ENCODE measurements at places on chromosomes 11 and 22.

- DNase-seq: peak; percentile 2
These were observed 550.4 kb downstream of the DLG2 start for GRCh38 chr11:85076535-85077330.

GRCh38 chr11:28877340-28877739 is 769.2 kb downstream of the METTL15 start:
- no peak for DNase-seq

GRCh38 chr11:47398551-47398950 is 9.8 kb upstream of the SLC39A13 start:
- DNase-seq: no peak

- no peak for DNase-seq
These were observed 87.8 kb downstream of the FBXO7 start for GRCh38 chr22:32562401-32562800.

DNA sequence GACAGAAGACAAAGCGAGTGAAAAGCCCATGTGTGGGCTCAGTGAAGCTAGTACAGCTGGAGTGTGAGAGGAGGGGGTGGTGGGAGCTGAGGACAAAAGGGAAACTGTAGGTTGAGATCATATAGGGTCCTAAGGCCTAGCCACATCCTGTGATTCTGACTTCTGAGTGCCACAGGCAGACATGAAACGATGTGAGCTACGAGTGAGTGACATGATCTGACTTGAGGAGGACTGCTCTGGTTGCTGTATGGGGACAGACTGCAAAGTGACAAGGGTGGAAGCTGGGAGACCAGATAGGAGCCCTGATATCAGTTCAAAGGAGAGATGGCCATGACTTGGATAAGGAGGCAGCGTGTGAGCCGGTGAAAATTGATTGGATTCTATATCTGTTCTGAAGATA is 85.4 kb downstream of the MICAL2 start:
- DNase-seq: no peak

- no peak for DNase-seq
These were observed 22.3 kb downstream of the TMEM123 start for GRCh38 chr11:102430158-102430836.

DNA sequence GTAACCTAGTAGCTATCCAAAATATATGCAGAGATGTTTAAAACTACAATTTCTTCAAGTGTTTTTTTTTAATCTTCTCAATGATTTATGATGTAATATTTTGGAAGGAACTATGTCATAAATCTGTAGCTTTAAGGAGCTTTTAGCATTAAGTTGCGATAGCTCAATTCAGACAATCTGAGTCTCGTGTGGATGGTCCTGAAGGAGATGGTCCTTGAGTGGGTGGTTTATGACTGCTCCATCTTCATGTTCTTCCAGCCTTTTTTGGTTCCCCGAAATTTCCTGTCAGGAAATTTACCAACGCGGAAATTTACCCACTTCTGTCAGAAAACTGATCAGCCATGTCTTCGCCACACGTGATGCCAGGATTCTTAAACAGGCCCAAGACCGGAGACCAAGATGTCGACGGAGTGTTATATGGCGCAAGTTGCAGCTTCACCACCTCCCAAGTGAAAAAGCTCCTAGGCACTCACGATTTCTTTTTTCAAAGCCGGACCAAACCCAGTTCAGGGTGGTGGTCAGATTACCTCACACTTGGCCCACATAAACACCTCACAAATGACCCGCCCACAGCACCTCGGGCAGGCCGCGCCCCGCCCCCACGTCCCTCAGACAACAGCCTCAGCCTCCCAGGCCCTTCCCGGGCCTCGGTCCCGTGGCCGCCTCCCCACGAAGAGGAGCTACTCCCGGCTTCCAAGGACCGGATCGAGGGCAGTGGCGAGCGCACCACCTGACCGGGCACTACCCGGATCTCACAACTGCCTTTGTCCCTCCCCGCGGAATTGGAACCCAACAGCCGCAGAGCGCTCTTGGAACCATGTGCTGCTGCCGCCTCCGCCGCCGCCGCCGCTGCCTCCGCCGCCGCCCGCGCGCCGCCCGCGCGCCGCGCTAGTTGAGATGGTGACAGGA is at the start of gene MORC2:
TSS of gene MORC2 (minus strand) at position 760 of the 909 bp plus-strand sequence. CDS start 885 bp downstream, outside the sequence.
- DNase-seq: peak; percentile 15

DNA sequence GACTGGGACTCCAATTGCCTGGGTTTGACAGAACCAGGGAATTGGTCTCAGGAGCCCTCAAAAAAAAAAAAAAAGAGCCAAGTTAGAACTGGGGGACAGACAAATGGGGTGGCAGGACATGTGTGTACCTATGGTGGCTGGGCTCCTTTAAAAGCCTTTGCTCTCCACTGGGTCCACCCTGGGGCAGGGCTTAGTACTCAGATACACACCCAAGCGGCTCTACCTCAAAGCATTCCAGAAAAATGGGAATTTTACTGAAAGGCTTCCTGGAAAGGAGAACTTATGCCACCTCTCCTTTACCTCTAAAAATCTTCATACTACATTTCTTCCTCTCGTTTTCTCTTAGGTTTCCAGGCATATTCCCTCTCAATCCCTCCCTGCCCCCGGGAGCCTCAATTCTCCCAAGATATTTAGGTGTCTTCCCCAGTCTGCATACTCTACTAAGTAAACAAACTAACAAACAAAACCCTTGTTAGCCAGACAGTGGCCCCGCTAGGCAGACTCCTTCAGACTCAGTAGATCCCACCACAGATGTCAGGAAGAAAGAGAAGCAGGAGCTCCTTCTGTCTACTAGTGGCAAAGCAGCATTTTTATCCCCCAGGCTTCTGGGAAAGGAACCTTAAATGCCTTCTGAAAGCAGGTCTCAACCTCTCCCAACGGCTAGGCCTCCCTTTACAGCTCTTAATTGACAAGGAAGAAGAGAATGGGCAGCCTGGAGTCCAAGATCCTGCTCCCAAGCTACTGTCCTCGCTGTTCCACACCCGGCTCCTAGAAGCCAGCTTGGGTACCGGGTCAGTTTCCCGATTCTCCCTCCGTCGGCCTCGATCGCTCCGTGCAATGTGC is 653 bp downstream of the PCSK7 start:
- DNase-seq: no peak

DNA sequence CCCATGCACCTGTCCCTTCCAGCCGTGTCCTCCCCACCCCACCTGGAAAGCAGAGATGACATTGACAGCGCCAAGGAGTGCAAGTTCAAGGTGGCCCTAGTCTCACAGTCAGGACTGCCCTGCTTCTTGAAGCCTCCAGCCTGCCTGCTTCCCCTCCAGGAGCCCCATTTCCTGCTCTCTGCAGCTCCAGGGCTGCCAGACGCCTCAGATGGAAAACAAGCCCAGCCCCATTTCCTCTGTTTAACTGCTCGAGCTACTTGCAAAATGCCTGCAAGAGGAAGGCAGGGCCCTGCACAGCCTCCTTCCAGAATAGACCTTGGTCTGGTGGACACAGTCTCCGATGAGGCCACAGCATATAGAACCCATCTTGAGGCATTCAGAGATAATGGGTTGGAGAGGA is 5.0 kb upstream of the DGKZ start:
- DNase-seq: no peak

DNA sequence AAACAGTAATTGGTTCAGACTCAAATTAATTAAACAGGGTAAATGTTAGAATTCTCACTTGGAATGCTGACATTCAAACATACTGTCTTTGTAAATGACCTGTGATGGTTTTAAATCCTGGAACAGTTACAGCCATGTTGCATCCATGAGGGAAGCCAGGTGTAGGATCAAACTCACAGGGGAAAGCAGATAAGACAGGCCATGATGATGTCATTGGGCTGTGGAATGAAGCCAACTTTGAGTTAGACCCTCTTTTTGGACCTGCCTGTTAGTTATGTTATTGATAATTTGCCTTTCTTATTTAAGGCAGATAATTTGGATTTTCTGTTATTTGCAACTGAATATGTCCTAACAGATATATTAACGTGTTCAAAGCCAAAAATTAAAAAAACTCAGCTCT is 39.3 kb upstream of the ABTB2 start:
- DNase-seq: no peak

- no peak for DNase-seq
These were observed 11.4 kb downstream of the IGSF9B start for GRCh38 chr11:133945087-133945974.

DNA sequence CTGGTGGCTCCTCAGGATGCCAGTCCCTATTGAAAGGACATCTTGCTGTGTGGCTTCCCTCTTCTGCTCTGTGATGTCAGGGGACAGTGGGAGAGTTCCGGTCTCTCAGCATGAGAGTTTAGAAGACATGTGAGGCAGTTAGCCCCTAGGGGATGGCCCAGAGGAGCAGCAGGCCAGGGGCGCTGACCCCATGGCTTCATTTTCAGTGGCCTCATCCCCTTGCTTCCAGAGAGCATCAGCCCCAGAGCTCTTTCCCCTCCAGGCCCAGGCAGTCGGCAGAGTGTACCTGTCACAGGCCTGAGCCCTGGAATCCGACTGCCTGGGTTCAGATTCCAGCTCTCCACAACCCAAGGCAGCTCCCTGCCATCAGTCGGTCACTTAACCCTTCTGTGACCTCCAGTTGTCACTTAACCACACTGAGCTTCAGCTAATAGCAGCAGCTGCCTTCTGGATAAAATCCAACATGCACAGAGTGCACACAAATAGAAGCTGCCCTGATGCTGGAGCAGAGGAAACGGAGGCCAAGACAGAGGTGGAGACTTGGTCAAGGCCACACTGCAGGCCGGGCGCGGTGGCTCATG is 14.1 kb upstream of the LRRC10B start:
- DNase-seq: no peak

GRCh38 chr11:44172966-44173365 is 77.5 kb downstream of the EXT2 start:
- no peak for DNase-seq

DNA sequence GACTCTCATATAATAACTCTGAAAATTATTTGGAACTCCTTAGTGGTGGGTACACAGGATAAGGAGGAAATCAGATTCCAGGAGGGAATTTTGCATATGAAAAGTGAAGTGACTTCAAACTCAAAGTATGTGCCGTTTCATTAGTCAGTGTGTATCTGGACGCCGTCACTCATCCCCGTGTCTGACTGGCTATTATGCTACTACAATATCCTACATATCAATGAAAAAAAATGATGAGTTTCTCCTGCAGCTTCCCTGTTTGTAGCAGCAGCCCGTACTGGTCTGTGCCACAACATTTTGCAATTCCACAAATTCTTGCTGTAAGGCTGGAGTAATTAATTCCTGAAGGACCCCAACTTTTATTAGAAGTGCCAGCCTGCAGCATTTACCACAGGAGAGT is 16.5 kb downstream of the WT1 start:
- no peak for DNase-seq

- DNase-seq: no peak
These were observed 21.5 kb downstream of the PICALM start for GRCh38 chr11:86047275-86047991.

- no peak for DNase-seq
These were observed 603 bp upstream of the ZFTA start for GRCh38 chr11:63769042-63769713.

GRCh38 chr11:58075781-58076180 is 45.0 kb downstream of the OR6Q1 start:
- no peak for DNase-seq

- DNase-seq: no peak
These were observed 802 bp upstream of the PIM3 start for GRCh38 chr22:49959782-49960158.

- no peak for DNase-seq
These were observed 27.6 kb upstream of the TOLLIP start for GRCh38 chr11:1336836-1337646.

- no peak for DNase-seq
These were observed 149.7 kb upstream of the SEZ6L start for GRCh38 chr22:26019596-26019995.

DNA sequence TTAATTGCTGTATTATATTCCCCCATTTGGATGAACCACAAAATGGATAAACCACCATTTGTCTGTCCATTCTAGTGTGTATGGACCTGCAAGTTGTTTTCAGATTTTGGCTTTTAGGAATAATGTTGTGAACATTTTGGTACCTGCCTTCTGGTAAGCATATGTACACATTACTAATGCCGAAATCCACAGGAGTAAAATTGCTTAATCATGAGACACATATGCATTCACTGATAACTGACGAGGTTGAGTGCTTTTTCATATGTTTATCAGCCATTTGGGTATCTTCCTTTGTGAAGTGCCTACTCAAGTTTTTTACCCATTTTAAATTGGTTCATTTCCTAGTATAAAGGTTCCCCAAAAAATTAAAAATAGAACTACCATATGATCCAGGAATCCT is 34.2 kb downstream of the OSBP2 start:
- DNase-seq: no peak

DNA sequence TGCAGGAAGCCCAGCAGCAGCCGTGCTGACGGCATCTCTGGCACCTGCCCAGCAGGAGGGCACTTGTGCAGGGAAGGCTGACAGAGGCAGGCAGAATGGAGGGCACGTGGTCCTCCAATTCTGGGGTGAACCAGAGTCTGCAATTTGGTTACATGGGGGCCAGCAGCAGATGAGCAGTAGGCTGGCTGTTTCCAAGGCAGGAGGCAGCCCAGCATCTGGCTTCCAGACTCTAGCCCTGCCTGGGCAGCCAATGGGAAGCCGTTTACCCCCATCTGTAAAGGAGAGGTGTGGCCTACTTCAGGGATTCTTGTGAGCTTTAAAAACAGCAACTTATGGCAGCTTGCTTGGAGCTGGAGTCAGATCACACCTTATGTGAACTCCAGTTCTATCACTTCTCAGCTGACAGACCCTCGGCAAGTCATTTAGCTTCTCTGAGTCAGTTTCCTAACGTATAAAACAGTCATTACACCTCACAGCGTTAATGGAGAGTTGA is 27.9 kb upstream of the RASL10A start:
- no peak for DNase-seq

- no peak for DNase-seq
These were observed 14.3 kb downstream of the DHCR7 start for GRCh38 chr11:71433648-71434450.

- DNase-seq: no peak
These were observed 418 bp downstream of the ACO2 start for GRCh38 chr22:41469218-41469851.

DNA sequence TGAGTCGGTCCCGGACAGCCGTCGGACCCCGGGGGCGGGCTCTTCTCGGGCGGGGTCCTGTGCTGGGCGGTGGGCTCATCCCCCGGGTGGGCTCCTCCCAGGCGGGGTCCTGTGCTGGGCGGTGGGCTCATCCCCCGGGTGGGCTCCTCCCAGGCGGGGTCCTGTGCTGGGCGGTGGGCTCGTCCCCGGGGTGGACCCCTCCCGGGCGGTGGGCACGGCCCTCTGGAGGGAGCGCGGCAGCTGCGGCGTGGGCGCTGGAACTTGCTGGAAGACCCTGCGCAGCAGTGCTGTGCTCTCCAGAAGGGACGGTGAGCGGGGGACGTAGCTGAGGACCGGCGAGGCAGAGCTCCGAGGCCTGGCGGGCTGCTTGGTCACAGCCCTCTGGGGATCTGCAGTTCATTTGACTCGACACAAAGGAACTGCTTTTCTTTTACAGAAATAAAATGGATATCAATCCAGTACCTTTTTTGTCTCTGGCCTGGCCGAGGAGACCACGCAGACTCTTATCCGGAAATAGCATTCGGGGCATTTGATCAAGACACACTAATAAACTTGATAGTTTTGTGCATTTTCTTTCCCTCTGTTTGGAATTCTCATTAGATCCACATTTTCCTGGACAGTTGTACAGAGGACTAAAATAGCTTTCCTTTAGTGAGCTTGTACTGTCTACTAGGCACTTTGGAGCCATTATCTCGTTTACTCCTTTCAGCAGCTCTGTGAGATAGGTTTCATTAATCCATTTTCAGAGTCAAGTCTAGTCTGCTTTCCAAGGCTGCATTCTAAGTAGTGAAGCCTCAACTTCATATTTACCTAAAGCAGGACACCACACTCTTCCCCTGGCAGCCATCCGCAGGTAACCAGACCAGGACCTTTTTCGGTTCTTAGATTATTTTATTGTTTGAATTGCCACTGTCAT is 812 bp downstream of the JAM3 start:
- DNase-seq: no peak
